ENCODE measurements at places on chromosomes 3 and 15.

DNA sequence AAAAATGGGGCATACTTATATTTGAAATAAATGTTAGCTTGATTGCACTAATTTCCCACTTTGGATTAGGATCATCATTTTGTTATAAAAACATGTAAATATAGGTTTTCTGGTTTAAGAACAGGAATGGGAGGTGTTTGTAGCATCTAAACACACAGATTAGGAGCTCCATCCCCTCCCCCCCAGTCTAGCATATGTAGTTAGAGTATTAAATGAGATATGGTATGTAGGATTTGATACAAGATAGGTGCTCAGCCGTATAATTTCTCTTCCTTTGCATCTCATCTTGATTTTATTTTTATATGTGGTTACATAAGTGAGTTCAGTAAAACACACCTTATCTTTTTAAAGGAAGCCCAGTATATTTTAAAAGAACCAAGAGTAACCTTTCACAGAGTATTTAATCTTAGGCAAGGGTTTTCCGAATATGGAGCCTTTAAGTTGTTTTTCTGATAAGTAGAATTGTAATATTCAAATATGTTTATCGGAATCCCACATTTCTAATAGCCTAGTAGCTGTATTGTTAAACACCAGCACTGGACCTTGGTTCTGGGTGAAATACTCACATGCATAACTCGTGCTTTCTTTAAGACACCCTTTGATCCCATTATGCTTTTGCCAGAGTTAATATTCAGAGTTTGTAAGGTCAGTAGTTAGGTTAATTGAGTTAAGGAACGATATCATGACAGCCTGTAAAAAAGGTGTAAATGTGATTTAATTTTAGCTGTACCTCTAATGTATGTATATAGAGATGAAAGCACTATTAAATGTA, 2.3 kb downstream of the SLC25A36 start:
- no peak for DNase-seq

- DNase-seq, result no peak
These were observed 324.2 kb downstream of the NEK10 start for GRCh38 chr3:27044931-27045481.

GRCh38 chr3:133812872-133813271, 7.3 kb downstream of the SRPRB start:
- no peak for DNase-seq

- no peak for DNase-seq
These were observed 123.1 kb upstream of the STRIT1 start for GRCh38 chr3:155416500-155417118.

DNA sequence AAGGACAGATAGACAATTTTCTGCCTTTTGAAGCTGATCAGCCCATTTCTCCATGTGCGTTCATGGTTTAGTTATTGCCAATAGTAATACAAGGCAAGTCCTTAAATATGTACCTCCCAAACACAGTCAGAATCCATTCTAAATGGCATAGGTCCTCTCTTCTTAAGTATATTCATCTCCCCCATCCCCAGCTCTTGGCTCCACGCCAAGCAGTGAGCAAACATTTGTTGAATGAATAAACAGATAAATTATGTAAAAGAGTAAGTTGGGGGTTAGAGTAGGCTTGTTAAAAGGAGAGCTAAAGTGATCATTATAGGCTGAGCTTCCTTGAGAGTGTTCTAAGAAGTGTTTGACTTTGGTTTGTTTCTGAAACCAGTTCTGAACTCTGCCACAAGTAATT, 241.3 kb downstream of the ITPR1 start:
- DNase-seq, result no peak

GRCh38 chr3:150059729-150060128, 89.0 kb upstream of the PFN2 start:
- no peak for DNase-seq

- no peak for DNase-seq
These were observed 13.1 kb upstream of the SCN5A start for GRCh38 chr3:38662544-38662943.

DNA sequence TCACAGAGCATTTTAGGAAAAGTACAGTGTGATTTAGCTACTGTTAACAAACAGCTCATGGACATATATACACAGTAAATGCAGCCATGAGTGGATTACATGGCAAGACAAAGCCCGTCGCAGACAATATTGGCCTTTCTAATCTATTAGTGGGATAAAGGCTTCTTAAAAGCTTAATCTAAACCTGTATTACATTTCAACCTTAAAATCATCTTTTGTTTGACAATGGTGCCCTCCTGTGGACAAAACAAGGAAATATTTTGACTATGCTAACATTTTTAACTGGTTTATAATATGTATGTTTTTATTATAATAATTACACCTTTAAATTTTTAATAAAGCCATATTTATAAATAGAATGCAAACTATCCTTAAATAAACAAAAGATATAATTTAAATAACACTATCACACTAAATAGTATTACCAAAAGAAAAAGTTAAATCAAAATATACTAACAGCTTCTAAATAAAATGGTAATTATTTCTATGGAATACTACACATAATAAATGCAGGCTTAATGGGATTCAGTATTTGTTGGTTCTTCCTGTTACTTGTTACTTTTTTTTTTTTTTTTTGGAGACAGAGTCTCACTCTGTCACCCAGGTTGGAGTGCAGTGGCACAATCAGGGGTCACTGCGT, 38.6 kb downstream of the TAFA4 start:
- peak; percentile 10 for DNase-seq

- no peak for DNase-seq
These were observed 115.7 kb downstream of the CHL1 start for GRCh38 chr3:312160-312733.

GRCh38 chr3:139523718-139524117, 15.8 kb downstream of the RBP1 start:
- DNase-seq, result no peak

Measured in SK-N-SH (cell line).